ENCODE measurements at places on chromosomes 16 and 17.

- DNase-seq, result no peak
These were observed 18.8 kb downstream of the ZNF652 start for GRCh38 chr17:49343273-49343672.

- no peak for DNase-seq
These were observed 128.5 kb upstream of the GSE1 start for GRCh38 chr16:85484347-85485300.

DNA sequence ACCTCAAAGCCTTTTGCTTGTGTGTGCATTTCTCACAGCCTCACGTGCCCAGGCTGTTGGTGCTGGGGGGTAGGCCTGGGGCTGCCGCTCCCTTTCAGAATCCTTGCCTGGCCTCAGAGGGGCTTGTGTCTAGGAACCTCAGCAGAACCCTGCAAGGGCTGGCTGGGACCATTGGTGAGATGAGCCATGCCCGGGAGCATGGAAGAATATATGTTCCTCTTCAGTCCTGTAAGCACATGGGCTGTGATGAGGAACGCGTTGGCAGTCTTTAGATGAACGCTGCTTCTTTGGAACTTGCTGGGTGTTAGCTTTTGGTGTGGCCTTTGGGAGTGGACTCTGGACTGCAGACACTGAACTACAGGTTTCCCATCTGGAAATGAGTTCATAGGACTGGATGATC lies 32.0 kb upstream of the SLC5A10 start:
- no peak for DNase-seq

DNA sequence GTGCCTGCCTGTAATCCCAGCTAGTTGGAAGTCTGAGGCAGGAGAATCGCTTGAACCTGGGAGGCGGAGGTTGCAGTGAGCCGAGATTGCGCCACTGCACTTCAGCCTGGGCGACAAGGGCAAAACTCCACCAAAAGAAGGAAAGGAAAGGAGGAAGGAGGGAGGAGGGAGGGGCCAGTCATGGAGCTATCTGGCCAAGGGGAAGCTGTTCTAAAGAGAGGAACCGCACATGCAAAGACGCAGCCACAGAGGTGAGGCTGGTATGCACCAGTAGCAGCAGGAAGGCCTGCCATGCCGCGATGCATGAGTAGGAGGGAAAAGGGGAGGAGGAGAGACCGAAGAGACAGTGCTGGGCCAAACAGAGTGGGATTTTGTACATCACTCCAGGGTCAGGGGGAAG lies 35.9 kb downstream of the HSBP1 start:
- DNase-seq, result no peak

GRCh38 chr16:86986809-86987487 lies 330.2 kb downstream of the C16orf95 start:
- DNase-seq, result no peak

Measured in KG1 (cell line).